Tibial artery (tissue), 4 donors: ENCODE measurements at places on chromosomes 1 and 21.
A peak's percentile ranks its signal among the peaks of the same experiment; 100 is the strongest.

DNA sequence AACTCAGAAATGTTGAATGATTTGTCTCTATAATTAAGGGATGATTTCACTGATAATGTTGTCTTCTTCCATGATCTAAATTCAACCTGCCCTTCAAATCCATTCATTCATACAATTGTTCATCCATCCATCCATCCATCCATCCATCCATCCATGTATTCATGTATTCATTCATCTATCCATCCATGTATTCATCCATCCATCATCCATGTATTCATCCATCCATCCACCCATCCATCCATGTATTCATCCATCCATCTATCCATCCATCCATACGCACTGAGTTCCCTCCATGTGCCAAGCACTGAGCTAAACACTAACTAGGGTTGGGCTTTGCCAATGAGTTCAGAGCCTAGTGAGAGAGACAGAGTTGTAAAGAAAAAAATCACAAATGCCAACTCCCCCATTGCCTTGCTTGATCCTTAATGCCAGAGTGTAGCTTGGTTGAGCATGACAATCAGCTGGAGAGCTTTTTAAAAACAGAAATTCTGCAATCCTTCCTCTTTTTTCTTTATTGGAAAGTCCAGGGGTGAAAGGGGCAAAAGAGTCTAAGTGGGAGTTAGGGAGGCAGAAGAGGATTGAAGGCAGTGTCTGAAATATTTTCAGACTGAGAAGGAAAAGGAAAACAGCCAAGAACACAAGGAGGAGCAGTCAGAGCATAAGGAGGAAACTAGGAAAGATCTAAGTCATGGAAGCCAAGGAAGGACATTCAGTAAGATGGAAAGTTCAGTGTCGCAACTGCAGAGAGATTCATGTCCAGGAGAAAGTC, 92.4 kb upstream of the ERG start:
- DNase-seq: no peak

DNA sequence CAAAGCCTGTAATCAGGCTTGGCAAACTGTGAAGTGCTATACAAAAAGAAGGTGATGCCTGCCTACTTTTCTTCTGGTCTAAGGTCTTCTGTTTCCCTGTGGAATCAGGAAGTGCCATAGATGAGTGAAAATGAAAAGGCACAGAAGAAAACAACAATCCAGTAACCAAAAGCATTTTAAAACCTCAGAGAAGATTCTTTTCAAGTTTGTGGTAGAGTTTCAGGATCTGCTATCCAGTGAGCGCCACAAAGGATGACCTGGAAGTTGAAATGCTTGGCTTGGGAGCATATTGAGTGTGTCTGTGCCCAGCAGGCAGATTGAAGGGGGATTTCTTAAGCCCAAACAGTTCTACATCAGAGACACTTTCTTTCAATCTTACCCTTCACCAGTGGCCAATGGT, 272.2 kb downstream of the PAPPA2 start:
- no peak for DNase-seq

DNA sequence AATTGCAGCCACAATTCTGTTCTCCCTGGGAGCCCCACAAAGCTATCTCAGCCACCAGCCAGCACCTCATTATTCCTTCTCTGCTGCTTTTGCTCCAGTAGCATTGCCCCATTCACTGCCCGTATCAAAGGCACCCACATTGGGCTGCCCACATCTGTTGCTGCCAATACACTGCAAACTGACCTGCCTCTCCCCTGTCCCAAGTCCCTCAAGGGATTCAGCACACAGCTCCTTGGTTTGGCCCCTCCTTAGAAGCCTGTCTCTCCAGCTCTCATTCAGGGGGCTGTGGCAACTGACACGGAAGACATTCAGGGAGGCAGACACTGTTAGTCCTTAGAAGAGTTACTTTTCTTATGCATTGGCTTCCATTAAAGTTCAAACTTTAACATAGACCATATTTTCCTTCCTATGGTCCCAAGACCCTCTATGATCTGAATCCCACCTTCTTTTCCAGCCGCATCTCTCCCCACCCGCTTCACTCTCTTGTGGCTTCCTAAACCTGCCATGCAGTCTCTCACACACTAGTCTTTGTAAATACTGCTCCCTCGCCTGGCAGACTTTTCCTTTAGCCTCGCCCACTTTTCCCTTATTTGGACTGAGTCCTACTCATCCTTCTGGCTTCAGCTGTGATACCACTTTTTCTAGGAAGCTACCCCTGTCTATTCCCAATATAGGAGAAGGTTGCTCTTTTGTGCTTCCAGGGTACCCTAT, 19.3 kb upstream of the KLHDC8A start:
- no peak for DNase-seq

- no peak for DNase-seq
Measured at GRCh38 chr1:221717485-221717853, 24.4 kb downstream of the DUSP10 start.

DNA sequence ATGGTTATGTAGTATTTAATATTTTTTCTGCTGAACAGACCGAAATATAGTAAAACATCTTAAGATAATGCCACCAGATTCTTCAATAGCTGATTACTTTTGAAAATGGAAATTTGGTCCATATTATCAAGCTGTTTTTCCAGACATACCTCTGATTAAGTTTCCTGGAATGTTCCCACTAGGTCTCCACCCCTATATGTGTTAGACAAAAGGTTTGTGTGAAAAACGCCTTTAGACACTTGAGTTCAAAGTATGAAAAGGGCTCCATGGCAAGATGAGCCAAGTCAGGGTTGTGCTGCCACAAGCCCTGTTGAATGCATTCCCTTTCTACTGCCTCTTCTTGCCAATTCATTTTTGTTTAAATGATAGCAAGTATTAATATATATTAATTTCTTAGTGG, 52.7 kb downstream of the ZBTB17 start:
- DNase-seq: no peak

- DNase-seq: no peak
Measured at GRCh38 chr1:53145051-53145600, 2.7 kb upstream of the SLC1A7 start.

- DNase-seq: no peak
Measured at GRCh38 chr1:21801100-21801499, 11.0 kb upstream of the LDLRAD2 start.

DNA sequence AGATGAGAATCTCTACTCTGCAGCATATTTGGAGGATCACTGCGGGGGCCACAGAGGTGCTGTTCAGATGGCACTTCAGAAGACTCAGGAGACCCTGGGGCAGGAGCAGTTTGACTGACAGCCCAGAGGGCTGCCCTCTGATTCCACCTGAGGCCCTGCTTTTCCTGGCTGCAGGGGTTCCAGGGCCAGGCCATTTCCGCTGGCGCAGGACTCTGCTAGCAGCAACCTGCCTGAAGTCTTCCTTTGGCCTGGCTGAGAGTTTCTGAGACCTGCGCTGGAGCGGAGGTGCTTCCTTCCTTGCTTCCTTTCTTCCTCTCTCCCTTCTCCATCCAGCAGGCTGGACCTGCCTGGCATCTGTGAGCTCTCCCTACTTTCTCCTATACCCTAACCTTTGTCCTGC, 11.8 kb downstream of the PCSK9 start:
- no peak for DNase-seq

DNA sequence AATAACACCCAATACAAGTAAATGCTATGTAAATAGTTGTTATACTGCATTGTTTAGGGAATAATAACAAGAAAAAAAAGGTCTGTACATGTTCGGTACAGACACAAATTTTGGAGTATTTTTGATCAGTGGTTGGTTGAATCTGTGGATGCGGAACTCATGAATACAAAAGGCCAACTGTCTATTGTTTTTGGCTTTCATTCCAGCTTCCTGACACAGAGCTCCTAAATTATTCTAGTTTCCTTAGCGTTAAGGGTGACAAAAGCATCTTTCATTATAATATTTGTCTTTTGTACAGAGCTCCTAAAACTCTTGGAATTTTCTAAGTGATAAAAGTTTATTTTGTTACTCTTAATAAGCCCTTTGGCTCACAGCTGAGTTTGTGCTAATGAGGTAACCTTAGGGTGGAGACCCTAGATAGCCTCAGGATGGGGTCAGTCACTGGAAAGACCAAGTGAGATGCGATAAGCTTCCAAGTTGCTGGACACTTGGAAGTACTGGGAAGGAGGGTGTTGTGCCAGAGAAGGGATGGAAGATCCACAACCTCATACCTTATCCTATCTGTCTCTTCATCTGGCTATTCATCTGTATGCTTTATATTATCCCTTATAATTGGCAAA, 57.4 kb upstream of the PRRC2C start:
- no peak for DNase-seq

DNA sequence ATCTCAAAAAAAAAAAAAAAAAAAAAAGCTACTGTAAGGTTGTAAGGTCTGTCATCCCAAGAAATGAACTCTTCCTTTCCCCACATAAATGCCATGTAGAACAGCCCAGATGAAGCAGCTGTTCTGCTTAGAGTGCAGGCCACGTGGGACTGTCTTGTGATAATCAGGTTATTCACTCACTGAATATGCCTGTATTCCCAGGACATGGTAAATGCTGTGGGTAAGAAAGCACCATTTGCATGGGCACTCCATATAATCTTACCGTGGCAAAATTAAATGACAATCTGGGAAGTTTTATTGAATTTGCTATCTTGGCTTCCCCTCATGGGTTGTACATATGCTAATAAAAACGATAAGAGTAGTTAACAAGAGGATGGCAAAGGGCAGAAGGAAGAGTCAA, 13.8 kb downstream of the RGS5 start:
- DNase-seq: no peak

DNA sequence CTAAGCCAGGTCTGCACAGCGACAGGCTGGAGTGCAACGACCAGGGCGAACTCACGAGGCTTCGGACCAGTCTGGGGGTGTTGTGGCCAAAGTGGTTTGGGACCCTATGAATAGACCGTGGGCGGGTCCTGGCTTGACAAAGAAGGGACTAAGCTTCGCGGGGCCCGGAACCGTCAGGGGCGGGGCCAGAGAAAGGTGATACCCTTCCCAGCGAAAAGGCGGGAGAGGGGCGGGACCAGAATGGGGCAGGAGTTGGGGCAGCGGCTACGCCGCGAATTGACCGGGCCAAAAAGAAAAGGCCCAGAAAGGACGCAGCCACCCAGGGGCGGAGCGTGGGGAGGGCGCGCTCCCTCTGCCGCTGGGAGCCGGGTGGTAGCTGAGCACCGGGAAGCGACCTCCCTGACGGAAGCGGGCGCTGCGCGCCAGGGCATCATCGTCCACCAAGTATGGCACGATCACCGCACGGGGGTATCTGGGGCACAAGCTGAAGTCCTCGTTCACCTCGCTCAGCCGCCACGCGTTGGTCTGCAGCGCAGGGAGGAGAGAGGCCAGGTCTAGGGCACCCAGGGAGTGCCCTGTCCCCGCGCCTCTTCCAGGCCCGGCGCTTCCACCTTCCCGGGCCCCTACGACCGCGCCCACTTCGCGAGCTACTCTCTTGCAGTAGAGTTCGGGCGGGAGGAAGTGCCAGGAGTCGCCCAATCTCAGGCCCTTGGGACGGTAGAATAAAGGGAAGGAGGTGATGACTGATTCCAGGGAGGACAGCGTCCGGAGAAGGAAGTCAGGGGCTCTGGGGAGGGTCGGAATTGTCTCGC, 6.7 kb upstream of the FAM167B start:
- DNase-seq: peak; percentile 69
